ENCODE measurements at places on chromosomes 12 and 14. TPM values are rescaled to one million over a fixed set of nuclear protein-coding genes. Genes with fewer than 3 reads are reported as not detected.

Gene CNTN1
- total RNA-seq: 0.30 TPM

Gene HOXC10
- total RNA-seq: not detected

Gene CPSF2
- 37.4 TPM for total RNA-seq

Gene SPIC
- total RNA-seq: not detected

Gene EIF2B2
- 194 TPM for total RNA-seq

Gene GPR65
- total RNA-seq: not detected
